ENCODE measurements at places on chromosomes 4 and X.

GRCh38 chrX:133555782-133556458 lies 140.6 kb upstream of the GPC4 start:
- DNase-seq, result no peak

DNA sequence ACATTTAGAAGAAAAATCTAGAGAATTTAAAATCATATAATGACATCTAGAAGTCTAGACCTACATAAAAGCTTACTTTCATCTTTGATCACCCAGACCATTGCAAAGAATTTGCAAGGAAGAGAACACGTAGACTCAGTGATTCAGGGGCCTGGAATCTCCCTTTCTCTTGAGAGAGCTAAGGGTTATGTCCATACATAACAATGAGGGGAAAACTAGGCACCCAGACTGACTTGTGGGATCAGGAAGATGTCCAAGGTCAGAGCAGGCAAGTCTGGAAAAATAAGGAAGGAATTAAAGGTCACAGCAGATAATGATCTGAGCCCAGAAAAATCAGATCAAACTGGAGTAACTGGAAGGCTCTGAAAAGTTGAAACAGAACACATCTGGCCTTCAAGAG lies 198.4 kb upstream of the SFRP2 start:
- no peak for DNase-seq

DNA sequence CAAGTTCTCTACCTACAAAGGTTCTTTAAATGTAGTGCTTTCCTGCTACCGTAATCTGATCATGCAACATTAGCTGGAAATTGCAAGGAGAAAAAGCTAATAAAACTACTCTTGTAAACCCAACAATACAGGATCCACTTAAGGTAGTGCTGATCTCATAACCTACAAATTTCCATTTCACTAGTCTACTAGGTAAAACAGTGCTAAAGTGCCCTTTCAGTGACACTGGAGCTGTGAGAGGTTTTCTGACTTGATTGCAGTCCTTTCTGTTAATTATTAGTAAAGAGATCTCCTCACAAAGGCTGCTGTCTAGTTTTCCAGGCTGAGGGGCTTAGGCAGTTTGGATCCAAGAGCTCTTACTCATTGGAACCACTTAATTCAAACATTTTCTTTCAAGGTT lies 1118.7 kb downstream of the SH3BGRL start:
- DNase-seq, result no peak

DNA sequence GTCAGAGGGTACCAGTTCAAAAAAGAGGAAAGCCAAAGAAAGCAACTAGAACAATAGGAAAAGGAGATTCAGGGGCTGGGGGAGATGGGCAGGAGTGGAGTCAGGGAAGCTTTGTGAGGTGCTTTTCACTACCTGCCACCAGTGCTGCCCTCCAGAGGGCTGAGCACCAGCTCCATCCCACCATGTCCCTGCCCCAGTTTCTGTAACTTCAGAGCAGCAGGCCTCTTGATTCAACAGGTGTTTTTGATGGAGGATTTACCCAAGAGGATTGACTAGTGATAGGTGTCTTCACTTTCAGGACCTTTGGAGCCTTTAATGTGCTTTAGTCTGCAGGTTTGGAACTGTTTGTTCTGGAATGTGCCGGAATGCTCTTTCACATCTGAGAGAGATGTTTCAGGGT lies 12.1 kb downstream of the KIT start:
- no peak for DNase-seq

DNA sequence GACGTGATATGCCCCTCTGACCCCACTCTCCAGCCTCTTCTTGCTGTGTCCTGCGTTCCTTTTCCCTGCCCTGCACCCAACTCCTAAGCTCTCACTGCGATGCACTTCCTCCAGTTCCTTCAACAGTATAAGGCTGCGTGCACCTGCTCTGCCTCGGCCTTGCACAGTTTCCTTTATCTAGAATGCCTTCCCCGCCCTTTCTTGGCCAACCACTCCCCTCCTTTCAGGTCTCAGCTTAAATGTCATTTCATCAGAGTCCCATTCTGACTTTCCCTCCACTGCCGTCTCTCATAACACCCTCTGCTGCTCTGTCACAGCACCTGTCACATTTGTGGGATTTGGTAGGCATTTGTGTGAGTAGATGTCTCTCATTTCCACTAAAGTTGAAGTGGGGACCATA lies 58.4 kb upstream of the NEIL3 start:
- peak; percentile 1 for DNase-seq

GRCh38 chr4:133600008-133600407 lies 450.9 kb downstream of the PCDH10 start:
- DNase-seq, result no peak

- no peak for DNase-seq
These were observed 156.3 kb upstream of the VEGFC start for GRCh38 chr4:176949029-176949428.

GRCh38 chrX:63330681-63331080 lies 20.5 kb downstream of the SPIN4 start:
- peak; percentile 4 for DNase-seq

DNA sequence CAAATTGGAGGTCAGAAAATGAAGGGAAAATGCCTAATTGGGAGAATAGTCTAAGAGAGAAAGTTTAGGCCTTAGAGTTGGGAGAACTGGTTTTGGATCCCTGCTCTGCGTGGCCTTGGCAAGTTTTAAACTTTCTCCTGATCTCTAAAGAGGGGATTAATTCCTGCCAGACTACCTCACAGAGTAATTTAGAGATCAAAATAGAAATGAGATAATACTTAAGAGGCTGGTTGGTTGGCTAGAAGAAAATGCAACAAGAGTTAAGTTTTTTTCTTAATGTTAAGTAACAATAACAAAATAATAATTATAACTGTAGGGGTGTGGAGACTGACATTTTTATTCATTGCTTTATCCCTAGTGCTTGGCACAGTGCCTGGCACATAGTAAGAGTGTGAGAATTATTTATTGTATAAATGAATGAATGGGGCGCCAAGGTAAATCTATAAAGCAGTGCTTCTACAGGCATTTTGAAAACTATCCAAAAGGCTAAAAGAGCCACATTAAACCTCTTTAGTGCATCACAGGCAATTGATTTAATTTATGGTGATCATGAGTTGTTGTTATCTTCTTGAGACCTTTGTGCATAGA lies 160.5 kb downstream of the RASL11B start:
- no peak for DNase-seq

- no peak for DNase-seq
These were observed 1.6 kb upstream of the ASB5 start for GRCh38 chr4:176270669-176271068.

- no peak for DNase-seq
These were observed 14.8 kb downstream of the LHFPL1 start for GRCh38 chrX:112664924-112665323.

GRCh38 chr4:17812125-17812524 lies 1.3 kb downstream of the NCAPG start:
- no peak for DNase-seq

- DNase-seq, result no peak
These were observed 595.3 kb downstream of the BCOR start for GRCh38 chrX:39502486-39502885.

DNA sequence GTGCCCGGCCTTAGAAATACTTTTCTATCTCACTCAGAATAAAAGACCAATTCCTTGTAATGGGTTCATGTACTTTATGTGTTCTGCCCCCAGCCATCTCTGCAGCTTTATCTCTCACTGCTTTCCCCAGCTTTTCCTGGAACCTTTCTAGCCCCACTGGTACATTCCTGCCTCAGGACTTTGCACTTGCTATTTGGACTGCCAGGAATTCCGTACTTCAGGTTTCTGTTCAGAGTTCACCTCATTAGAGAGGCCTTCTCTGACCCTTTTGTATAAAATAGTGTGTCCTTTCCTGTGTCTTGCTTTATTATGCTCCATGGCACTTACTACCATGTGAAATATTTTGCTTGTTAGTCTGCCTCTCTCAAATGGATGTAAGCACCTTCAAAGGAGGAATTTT lies 112.5 kb downstream of the PDLIM5 start:
- no peak for DNase-seq

DNA sequence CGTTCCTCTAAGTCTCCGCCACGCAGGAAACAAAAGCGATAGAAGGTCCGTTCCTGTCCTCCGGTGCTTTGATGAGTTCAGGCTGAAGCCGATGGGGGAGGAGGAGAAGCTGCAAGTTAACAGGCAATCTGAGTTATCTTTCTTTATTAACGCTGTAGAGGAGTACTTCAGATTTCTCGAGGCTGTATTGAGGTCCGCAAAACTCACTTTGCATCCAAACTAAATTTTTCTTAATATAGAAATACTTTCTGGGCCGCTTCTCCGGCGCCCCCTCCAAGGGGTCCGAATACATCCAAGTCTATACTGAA lies 395 bp upstream of the SOWAHB start:
- no peak for DNase-seq

GRCh38 chr4:168162604-168163003 lies 70.3 kb downstream of the ANXA10 start:
- DNase-seq, result no peak

GRCh38 chr4:1626941-1627340 lies 57.2 kb downstream of the FAM53A start:
- DNase-seq, result no peak

DNA sequence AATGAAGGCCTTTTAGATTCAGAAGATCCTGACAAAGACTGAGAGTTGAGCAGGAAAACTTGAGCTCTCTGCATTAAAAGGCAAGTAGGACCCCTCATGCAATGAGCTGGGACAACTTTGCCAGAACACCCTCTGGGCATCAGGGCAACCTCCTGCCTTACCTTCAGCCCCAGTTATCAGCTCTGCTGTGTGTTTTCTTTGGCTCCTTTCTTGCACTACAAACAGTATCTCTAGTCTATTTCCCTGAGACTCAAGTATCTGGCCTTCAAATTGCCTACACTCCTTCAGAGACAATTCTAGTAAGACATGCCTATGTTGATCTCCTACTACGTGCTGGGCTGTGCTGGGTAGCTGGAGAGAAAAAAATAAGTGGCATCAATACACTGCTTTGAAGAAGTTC lies 192.2 kb downstream of the MID1IP1 start:
- no peak for DNase-seq

GRCh38 chr4:7792616-7793015 lies 147.0 kb downstream of the AFAP1 start:
- no peak for DNase-seq

- peak; percentile 31 for DNase-seq
These were observed 36.9 kb downstream of the STARD8 start for GRCh38 chrX:68684291-68684918.

DNA sequence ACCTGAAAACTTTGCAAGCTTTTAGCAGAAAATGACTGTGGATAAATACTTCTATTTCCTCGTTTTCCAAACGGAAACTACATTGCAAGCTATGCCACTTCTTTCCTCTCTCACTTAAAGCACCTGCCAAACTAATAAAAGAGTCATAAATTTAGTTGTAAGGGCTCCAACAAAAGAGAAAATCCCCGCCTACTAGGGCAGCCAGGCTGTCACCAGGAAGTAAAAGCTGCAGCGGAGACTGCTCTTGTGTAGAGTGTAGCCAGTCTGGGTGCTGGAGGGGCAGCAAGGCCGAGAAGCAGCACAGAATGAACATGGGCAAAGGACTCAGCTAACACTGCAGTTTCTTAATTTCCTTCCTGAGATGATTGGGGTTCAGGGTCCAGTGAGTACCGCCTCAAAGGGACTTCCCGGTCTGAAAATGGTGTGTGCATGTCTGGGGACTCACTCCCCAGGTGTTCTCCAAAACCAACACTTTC lies 89.3 kb upstream of the MAML3 start:
- DNase-seq, result no peak

GRCh38 chr4:122606364-122607043 lies 14.4 kb downstream of the IL21 start:
- DNase-seq, result no peak

GRCh38 chr4:93313197-93313596 lies 515.4 kb upstream of the ATOH1 start:
- no peak for DNase-seq

DNA sequence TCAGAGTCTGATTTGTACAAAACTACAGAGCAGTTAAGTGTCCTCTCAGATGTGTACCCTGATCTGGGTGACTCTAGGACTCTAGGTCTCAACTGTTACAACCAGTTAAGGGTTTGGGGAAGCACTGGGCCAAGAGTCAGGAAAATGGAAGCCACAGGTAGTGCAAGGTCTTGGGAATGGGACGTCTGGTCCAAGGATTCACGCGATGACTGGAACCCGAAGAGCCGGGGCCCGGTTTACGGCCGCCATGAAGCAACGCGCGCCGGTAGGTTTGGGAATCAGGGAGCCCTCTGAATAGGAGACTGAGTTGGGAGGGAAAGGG lies 321 bp upstream of the HPRT1 start:
- no peak for DNase-seq

DNA sequence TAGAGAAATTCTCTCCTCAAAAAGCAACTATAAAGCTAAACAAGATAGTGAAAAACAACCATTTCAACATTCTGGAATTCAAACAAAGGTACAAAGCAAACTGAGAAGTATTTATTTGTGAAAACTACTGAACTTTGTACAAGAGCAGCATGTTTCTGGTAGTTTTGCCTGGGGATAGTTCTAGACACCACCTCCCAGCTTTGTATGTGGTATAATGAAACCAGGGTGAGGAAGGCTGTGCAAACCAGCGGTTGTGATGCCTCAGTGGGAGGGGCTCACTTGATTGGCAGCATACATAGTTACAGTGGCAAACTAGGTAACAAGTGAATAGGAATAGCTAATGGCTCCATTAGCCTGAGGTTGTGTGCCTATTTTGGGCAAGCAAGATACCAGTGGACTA lies 18.6 kb upstream of the FRMD7 start:
- DNase-seq, result no peak

- DNase-seq, result no peak
These were observed 97.2 kb upstream of the MAD2L1 start for GRCh38 chr4:120163895-120164294.

GRCh38 chrX:38919202-38919601 lies 117.9 kb downstream of the MID1IP1 start:
- no peak for DNase-seq

DNA sequence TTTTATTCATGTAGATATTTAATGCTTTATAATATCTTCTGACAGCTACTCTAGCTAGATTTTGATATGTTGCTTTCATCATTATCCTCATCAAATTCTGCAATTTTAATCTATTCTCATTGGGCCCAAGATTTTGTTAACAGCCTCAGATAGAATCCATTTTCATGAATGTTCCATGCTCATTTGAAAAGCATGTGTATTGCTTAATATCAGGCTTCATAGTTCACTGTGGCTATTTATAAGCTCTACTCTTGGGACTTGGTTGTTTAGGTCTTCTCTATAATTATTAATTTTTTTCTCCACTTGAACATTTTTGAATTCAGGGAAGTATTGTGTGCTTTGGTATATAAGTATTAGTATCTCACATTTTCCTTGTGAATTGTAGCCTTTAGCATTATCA lies 41.8 kb downstream of the RAB40A start:
- no peak for DNase-seq

GRCh38 chr4:169976951-169977350 lies 49.2 kb downstream of the MFAP3L start:
- no peak for DNase-seq

GRCh38 chr4:77711469-77711868 lies 105.8 kb downstream of the CXCL13 start:
- no peak for DNase-seq
